T-cell (primary cell): ENCODE measurements at places on chromosomes 2 and 18.

GRCh38 chr2:10260130-10260529, 42.6 kb upstream of the HPCAL1 start:
- no peak for DNase-seq

DNA sequence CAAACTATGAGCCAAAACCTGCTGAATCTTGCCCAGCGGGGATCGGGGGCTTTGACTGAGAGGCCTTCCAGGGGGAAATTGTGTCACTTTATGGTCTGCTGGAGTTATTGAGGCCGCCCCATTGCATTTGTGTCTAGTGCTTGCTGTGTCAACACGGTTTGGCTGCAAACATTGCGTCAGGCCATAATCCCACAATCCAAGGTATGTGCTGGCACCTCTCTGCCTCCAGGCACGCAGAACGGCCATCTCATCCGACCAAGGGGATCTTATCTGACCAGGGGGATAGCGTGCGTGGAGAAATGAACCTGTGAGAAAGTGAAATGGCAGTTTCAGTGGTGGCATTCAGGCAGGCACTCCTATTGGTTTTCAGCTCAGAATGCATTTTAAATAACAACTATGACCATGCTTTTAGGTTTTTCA, 18.1 kb upstream of the LYPD6B start:
- no peak for DNase-seq

- no peak for DNase-seq
These were observed 6.8 kb upstream of the CDH20 start for GRCh38 chr18:61326407-61326806.

DNA sequence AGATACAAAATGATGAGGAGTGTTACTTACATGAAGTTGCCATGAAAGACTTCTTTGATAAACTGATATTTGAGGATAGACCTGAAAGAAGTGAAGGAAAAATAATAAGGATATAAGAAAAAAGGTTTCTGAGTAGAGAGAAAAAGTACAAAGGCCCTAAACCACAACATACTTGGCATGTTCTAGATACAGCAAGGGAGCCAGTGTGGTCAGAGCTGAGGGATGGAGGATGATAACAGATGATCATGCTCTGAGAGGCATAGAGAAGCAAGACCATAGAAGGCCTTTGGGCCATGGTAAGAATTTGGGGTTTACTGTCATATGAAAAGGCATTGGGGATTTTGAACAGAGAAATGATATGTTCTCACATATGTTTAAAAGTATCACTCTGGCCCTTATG, 424.1 kb upstream of the CHST9 start:
- DNase-seq, result no peak
